Endothelial cell of umbilical vein (primary cell): ENCODE measurements at places on chromosomes 7 and 10. TPM values are rescaled to one million over a fixed set of nuclear protein-coding genes. Genes with fewer than 3 reads are reported as not detected.

NOS3 gene
- total RNA-seq, result 51.4 and 82.8 TPM in 2 replicates

PILRA gene
- total RNA-seq, result 0.53 and 1.3 TPM in 2 replicates

DNA sequence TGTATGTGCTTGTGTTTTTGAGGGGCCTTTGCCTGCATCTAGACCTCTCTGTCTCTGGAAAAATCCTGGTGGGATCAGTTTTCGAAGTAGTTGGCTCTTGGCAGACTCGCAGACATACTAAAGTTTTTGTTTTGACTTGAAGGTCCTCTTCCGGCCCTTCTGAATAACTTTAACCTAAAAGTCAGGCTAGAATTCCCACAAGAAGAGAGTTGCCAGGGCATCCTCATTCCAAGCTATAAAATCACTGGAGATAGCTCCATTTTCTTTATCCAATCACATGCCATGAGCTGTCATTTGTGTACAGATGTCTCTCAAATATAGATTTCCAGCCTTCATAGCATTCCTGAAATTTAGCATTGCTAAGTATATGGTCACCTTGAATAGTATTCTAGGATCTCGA is 967.8 kb downstream of the LRMDA start:
- no peak overlapping the region for H3K27ac ChIP-seq
- H3K4me1 ChIP-seq, result no peaks in the 10 kb centered on the region
- no peaks in the 10 kb centered on the region for H3K36me3 ChIP-seq
- H3K27me3 ChIP-seq, result no peaks in the 10 kb centered on the region

DNA sequence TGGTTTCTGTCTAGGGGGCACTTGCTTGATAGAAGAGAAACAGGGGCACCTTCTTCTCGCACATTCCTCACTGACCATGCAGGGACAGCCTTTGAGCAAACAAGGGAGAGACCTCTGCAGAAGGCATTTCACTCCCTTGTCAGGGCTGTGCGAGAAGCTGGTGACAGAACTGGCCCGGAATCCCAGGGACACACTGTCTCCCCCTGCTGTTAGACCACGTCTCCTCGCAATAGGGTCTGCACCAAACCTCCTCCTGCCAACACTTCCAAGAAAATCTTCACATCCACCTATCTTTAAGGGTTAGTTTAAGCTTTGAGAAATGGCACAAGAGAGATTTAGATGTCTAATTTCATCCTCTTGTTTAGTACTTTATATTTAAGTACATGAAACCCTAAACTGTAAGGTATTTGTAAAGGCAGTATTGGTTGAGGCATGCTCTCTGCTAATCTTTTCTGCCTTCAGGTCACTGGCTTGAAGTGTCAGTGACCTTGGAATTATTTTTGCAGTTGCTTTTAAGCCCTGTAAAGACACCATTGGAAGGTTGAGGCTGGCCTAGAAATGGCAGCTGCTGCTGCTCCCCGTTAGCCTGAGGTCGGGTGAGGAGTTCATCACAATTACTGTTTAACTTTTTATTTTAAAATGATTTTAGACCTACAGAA is 37.0 kb downstream of the RBM20 start:
- H3K4me1 ChIP-seq, result no peaks in the 10 kb centered on the region
- no peak overlapping the region for H3K4me3 ChIP-seq
- peaks cover 9% of the 10 kb centered on the region for H3K27me3 ChIP-seq
- DNase-seq, result peak; percentile 33
- no peaks in the 10 kb centered on the region for H3K36me3 ChIP-seq

GRCh38 chr10:46559231-46559671 is 2.8 kb upstream of the GPRIN2 start:
- no peaks in the 10 kb centered on the region for H3K36me3 ChIP-seq
- H3K4me1 ChIP-seq, result no peaks in the 10 kb centered on the region
- H3K27me3 ChIP-seq, result peaks cover 22% of the 10 kb centered on the region
- H3K27ac ChIP-seq, result no peak overlapping the region
- no peak for DNase-seq
- no peak overlapping the region for H3K4me3 ChIP-seq

DNA sequence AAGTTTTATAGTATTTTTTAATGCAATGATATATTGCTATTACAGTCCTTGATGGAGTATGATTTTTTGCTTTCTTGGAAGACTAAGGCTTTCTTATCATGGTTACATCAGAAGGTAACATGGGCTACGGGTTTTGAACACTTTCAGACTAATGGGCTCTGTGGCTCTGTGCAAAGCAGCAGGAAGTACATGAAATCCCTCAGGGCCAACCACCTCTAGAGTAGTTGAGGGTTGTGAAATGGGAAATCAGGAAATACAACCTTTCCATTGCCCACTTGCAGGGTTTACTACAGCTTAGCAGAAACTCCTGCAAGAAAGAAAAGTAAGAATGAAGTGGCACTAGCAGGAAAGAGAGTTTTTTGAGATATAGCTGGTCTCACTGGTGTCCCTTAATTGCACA is 853.5 kb downstream of the KCNMA1 start:
- no peaks in the 10 kb centered on the region for H3K36me3 ChIP-seq
- H3K27ac ChIP-seq, result no peak overlapping the region

DNA sequence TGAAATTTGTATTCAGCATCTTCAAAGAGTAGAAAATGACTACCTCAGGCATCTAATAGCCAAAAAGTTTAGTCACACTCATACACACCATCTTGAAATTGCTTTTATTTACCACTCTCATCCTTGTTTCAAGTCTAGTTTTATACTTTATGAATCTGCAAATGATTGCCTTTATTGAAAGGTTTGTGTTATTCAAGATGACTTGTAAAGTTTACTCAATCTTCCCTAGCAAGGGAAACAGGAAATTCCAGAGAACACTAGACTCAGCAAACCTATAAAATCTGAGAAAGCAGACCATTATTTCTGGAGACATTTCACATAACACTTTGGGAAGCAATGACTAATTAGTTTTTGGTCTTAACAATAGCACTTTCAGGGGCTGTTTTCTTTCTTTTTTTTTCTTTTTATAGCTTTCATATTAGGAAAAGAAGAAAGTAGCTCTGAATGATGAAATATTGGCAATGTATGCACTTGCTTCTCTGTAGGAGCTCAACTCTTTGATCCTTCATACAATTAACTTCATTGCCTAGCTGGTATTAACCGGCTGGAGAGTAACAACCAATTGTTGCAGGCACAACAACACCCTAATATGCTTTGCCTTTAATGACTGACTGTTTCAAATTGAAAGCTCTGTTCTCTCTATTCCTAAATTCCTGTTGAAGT is 68.9 kb upstream of the HDAC9 start:
- no peaks in the 10 kb centered on the region for H3K27me3 ChIP-seq
- peaks cover 29% of the 10 kb centered on the region for H3K4me1 ChIP-seq
- H3K4me3 ChIP-seq, result no peak overlapping the region
- H3K27ac ChIP-seq, result peak overlapping the region; percentile 70
- H3K36me3 ChIP-seq, result no peaks in the 10 kb centered on the region

DNA sequence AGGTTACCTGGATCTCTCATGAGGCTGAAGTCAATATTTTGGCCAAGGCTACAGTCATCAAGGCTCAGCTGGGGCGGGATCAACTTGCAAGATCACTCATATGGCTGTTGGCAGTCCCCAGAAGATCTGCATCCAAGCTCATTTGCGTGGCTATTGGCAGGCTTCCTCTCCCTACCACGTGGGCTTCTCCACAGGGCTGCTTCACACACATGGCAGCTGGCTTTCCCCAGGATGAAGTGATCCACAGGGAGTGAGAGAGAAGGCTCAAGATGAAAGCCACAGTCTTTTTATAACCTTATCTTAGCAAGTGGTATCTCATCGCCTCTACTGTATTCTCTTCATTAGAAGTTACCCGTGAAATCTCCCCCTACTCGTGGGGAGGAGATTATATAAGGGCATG is 167.4 kb downstream of the TMEM26 start:
- H3K27me3 ChIP-seq, result no peaks in the 10 kb centered on the region
- H3K27ac ChIP-seq, result no peak overlapping the region
- peaks cover 9% of the 10 kb centered on the region for H3K4me1 ChIP-seq
- no peak overlapping the region for H3K4me3 ChIP-seq
- no peaks in the 10 kb centered on the region for H3K36me3 ChIP-seq

DNA sequence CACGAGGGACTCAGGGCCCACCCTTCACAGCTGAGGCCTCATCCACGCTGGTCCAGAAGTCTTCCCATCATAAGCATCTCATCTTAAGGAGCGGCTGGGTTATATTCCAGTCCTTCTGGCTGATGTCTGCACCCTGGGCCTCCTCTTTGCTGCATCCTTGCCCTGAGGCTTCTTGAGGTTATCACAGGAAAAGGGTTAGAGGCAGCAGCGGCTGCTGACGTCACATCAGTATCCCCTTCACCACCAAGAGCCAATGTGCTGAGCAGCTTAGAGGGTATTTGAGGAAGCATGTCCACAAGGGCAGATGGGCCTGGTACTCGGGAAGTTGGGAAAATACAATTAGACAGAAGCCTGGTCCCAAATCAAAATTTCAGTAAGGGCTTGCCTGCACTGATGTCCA is 125.1 kb downstream of the PLXNA4 start:
- no peaks in the 10 kb centered on the region for H3K27me3 ChIP-seq
- H3K36me3 ChIP-seq, result no peaks in the 10 kb centered on the region
- no peak overlapping the region for H3K27ac ChIP-seq

DNA sequence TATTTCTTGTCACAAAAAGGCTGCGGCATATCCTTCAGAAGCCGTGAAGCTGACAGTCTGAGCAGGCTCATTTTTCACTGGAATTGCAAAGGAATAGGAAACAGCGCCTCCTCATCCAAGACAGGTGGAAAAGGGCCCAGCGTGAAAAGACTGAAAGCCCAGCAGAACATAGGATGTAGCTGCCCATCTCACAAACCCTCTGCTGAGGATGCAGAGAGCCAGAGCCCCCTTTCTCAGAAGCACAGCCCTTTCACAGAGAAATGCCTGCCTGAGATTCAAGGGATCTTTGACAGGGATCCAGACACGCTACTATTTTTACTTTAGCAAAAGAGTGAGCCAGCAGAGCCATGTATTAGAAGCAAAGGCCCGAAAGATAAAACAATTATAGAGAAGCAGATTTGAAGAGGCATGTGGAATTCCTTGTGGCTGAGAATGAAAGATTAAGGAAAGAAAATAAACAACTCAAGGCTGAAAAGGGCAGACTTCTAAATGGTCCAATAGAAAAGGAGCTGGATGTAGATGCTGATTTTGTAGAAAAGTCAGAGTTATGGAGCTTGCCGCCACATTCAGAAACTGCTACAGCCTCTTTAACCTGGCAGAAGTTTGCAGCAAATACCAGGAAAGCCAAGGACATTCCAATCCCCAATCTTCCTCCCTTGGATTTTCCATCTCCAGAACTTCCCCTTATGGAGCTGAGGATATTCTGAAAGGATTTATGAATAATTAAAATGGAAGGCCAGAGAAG is 36.9 kb downstream of the GDI2 start:
- DNase-seq, result no peak
- H3K36me3 ChIP-seq, result peaks cover 10% of the 10 kb centered on the region
- H3K4me1 ChIP-seq, result peaks cover 8% of the 10 kb centered on the region
- H3K27me3 ChIP-seq, result no peaks in the 10 kb centered on the region
- H3K27ac ChIP-seq, result no peak overlapping the region

DNA sequence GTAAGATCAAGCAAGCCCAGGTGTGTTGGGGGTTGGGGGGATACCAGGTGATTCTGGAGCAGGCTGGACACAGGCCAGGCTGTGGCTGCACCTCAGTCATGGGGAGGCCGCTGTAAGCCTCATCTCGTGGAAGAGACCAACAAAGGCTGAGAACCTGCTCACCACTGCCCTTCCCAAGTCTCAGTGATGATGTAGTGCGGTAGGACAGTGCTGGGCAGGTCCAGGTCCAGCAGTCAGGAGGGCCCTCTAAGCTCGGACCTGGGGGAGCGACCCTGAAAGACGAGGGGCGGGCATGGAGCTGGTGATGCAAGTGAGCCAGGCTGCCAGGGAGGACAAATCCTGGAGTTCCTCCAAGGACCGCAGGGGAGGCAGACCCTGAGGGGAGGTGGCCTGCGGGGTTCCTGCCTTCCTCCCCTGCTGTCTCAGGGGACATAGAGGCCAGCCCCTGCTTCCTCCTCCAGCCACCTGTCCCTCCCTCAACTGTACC is 3.3 kb upstream of the PWWP2B start:
- H3K4me3 ChIP-seq, result no peak overlapping the region
- H3K4me1 ChIP-seq, result peaks cover 9% of the 10 kb centered on the region
- H3K36me3 ChIP-seq, result no peaks in the 10 kb centered on the region
- DNase-seq, result no peak
- H3K27ac ChIP-seq, result no peak overlapping the region
- no peaks in the 10 kb centered on the region for H3K27me3 ChIP-seq

DNA sequence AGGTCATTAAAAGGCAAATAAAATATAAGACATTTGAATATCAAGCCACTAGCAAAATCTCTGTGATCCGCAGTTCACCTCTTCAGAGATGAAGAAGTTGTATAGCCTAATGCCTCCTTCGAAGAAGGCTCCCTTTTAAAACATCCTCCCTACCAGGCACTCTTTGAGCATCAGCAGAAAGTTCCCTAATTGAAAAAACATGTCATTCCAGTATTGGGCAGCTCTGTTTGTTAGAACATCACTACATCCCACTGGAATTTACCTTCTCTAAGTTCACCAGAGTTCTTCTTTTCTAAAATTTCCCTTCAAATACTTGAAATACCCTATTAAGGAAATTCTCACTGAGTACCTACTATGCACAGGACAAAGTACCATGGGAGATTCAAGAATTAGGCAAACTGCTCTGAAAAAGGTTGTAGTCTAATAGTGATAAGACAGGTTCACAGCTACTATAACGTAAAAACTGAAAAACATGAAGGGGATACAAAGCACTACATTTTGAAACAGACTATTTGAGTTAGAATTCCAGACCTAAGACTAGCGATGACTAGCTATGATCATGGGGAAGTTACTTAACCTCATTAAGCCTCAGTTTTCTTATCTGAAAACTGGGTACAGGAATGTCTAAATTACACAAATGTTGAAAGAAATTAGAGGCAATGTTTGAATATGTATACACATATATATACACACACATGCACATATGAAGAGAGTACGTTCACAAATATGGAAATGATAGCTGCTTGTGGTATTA is 128.7 kb downstream of the ELAPOR2 start:
- H3K4me1 ChIP-seq, result peaks cover 19% of the 10 kb centered on the region
- H3K36me3 ChIP-seq, result no peaks in the 10 kb centered on the region
- no peak overlapping the region for H3K27ac ChIP-seq
- no peaks in the 10 kb centered on the region for H3K27me3 ChIP-seq

DNA sequence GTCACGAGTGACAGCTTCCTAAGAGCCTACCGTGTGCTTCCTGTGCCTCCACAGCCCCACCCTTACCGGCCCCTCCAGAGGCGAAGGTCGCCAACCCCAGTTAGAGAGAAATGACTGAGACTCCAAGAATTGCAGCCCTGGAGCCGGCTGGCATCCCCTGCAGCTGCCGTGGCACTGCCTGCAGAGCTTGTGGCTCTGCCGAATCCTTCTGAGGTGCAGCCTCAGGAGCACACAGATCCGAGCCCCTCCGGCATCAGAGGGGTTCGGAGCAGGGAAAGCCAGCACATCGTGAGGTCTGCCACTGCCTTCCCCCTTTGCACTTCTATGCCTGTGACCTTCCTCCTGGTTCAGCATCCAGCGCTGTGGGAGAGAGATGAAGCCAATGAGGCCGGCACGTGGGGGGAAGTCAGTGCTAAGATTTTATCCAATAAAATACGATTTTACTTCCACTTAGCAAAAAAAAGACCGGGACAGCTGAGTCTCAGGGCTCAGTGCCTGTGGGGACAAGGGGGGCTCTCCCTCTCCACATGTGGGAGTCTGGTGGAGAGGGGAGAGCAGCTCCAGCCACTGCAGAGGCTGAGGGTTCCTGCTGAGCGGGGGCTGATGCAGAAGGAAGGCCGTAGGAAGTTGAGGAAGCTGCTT is 80.1 kb downstream of the TCERG1L start:
- H3K36me3 ChIP-seq, result no peaks in the 10 kb centered on the region
- no peaks in the 10 kb centered on the region for H3K27me3 ChIP-seq
- no peak overlapping the region for H3K27ac ChIP-seq
